Vagina (tissue), 2 donors: ENCODE measurements at places on chromosomes 1 and 21.
A peak's percentile ranks its signal among the peaks of the same experiment; 100 is the strongest.

- H3K4me1 ChIP-seq = no peaks in the 10 kb centered on the region
- no peak overlapping the region for H3K4me3 ChIP-seq
- H3K27ac ChIP-seq = no peak overlapping the region
- H3K36me3 ChIP-seq = no peaks in the 10 kb centered on the region
- H3K27me3 ChIP-seq = no peaks in the 10 kb centered on the region
- no peak for DNase-seq
These were observed 69.3 kb upstream of the ANGPTL3 start for GRCh38 chr1:62528015-62528414.

DNA sequence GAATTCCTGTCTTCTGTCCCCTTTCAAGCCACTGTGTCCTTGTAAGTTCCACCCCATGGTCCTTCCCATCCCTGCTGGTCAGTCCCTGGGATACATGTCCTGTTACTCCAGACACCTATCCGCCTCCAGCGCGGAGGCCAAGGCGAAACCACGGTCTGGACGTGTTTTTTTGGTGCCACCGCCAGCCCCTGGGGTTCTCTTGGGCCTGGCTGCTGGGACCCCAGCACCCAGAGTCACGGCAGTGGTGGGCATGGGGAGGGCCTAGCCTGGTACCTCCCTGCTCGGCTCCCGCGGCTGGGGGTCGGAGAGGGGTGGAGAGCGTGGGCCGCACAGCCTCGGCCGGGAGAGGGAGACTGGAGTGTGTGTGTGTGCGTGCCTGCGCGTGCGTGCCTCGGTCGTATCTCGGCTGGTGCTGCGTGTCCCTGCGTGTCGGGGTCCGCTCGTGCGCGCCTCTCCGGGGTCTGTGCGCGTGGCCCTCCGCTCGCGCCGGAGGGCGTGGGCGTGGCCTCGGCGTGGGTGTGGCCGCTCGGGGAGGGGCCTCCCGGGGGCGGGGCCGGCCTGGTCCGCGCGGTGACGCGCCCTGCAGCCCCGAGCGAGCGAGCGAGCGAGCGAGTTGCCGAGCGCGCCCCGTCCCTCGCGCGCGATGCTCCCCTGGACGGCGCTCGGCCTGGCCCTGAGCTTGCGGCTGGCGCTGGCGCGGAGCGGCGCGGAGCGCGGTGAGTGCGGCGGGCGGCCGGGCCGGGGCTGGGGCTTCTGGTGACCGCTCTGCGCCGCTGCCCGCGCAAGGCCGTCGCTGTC is at the start of gene VWA1:
TSS of gene VWA1 (plus strand) at position 585 of the 798 bp plus-strand sequence. CDS start at position 644, 59 bp downstream.
- DNase-seq = no peak
- H3K4me1 ChIP-seq = peaks cover 73% of the 10 kb centered on the region
- H3K4me3 ChIP-seq = peak within 1 kb of the TSS; percentile 56
- H3K27me3 ChIP-seq = no peaks in the 10 kb centered on the region
- H3K27ac ChIP-seq = peak within 1 kb of the TSS; percentile 90

DNA sequence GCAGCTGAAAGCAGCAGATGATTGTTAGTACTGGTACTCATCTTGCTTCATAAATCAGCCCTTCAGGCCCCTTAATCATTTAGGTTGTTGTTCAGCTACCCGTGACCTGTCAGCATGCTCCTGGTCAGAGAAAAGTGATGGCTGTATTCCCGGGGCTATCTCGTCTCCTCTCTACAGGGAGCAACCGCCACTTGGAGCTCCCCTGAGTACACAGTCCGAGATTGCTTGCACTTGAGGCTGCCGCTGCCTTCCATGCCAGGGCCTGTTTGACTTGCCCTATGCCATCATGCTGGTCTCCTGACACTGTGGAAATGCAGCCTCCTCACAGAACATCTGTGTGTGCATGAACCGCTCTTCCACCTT is 97.5 kb downstream of the SPATA46 start:
- DNase-seq = no peak
- no peaks in the 10 kb centered on the region for H3K27me3 ChIP-seq
- no peaks in the 10 kb centered on the region for H3K36me3 ChIP-seq
- H3K27ac ChIP-seq = no peak overlapping the region
- H3K4me3 ChIP-seq = no peak overlapping the region

- DNase-seq = no peak
- H3K4me3 ChIP-seq = no peak overlapping the region
- H3K27me3 ChIP-seq = no peaks in the 10 kb centered on the region
- H3K4me1 ChIP-seq = no peaks in the 10 kb centered on the region
These were observed 14.4 kb upstream of the CD101 start for GRCh38 chr1:116987256-116987555.

DNA sequence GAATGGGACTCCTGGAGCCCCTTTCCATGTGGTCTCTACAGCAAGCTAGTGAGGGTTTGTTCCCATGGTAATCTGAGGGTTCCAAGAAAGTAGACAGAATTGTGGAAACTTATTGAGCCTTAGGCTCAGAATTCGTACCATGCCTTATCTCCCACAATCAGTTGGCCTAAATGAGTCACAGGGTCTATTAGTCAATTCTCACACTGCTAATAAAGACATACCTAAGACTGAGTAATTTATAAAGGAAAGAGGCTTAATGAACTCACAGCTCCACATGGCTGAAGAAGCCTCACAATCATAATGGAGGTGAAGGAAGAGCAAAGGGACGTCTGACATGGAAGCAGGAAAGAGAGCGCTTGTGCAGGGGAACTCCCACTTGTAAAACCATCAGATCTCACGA is 106.6 kb upstream of the CXADR start:
- H3K27me3 ChIP-seq = no peaks in the 10 kb centered on the region
- no peak overlapping the region for H3K27ac ChIP-seq
- H3K36me3 ChIP-seq = no peaks in the 10 kb centered on the region

- H3K27me3 ChIP-seq = no peaks in the 10 kb centered on the region
- H3K27ac ChIP-seq = no peak overlapping the region
- no peaks in the 10 kb centered on the region for H3K36me3 ChIP-seq
- H3K4me1 ChIP-seq = no peaks in the 10 kb centered on the region
These were observed 401.3 kb downstream of the CAMTA1 start for GRCh38 chr1:7186382-7187111.

DNA sequence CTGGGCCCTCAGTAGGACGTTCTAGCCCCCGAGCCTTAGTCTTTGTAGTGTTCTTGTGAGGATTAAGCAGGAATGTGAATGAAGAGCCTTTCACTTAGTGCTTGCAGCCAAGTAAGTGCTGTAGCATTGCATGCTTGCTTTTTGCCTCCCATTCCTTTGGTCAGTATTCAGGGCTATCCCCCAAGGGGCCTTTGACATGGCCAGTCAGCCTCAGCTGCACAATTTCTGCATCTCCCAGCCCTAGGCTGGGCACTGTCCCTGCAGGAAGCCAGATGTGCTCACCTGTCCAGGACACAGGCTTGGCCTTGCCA is 30.5 kb downstream of the SOX13 start:
- DNase-seq = no peak
- no peaks in the 10 kb centered on the region for H3K36me3 ChIP-seq
- no peak overlapping the region for H3K27ac ChIP-seq

GRCh38 chr1:54888080-54888733 is 1.2 kb upstream of the DHCR24 start:
- no peak for DNase-seq
- peak overlapping the region; percentile 81 for H3K4me3 ChIP-seq
- H3K27me3 ChIP-seq = no peaks in the 10 kb centered on the region
- no peak overlapping the region for H3K27ac ChIP-seq
- peaks cover 33% of the 10 kb centered on the region for H3K4me1 ChIP-seq
